ENCODE measurements at places on chromosomes 5 and 9. TPM values are rescaled to one million over a fixed set of nuclear protein-coding genes. Genes with fewer than 3 reads are reported as not detected.

GRCh38 chr5:113172231-113172826 is 195.7 kb downstream of the DCP2 start:
- no peak for DNase-seq

GRCh38 chr9:134970719-134971118 is 53.0 kb upstream of the FCN1 start:
- DNase-seq = no peak

DNA sequence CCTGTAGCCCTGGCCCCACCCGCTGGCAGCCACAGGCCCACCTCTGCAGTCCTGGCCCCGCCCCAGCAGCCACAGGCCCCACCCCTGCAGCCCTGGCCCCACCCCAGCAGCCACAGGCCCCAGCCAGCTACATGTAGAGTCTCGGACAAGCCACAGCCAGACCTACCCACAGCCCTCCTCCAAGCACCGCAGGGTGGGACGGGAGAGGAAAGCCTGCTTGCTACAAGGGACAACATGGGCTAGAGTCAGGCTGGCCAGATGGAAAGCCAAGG is 49.5 kb upstream of the SARDH start:
- no peak for DNase-seq

DNA sequence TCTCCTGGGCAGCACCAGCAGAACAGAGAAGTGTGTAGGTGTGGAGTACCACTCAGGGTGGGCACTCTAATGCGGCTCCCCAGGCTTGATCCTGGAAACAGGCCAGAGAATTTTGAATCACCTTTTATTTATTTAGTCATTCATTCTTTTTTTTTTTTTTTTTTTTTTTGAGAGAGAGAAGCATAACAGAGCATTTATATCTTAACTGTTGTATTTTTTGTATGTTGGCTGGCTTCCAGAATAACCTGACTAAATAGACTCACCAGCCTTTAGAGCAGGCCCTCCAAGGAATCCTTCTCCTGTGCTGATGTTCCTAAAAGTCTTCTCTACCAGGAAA is 153.4 kb downstream of the PIK3R1 start:
- DNase-seq = peak; percentile 15

DNA sequence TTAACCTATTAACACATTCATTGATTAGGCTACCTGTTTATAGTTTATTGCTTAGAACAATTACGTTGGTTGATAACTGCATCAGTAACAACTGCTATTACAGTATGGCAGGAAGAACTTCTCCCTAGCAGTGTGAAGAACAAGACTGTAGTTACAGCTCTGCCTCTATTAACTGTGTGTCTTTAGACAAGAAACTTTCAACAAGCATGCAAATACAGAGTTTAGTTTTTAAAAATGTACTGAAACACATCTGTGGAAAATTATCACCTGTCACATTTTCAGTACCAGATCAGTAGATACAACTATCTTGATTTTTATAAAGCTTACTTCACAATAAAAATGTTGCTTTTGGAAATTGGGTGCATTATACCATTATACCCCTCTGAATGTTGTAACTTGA is 22.2 kb downstream of the ELL2 start:
- no peak for DNase-seq

DNA sequence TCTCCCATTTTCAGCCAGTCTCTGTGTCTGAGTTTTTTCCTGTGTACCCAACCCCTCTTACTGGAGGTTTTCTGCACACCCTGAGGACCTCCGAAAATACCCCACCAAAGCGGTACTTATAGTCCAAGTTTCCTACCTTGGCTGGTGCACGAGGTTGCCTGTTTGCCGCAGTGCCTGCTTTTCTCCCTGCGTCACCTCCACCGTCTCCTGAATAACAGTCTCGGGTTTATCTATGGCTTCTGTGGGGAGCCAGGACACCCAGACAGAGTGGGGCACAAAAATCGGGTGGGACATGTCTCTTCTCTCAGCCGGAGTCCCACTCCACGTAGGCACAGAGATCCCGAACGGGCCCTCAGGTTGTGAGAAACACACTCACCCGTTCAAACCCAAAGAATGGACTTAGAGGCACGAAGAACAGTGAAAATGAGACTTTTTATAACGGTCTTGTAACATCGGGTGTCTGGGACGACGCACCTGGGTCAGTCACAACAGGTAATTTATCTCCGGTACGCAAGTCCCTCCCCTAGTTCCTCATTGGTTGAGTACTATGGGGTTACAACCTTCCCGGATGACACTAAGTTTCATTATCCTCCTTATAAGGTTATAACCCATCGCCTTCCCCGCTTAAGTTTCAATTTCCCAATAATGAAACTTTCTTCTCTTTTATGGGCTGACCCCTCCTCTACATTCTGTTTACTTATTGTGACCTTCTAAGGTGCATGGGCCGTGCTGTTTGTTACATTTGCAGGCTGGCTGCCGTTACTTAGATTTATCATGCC is 970.2 kb upstream of the COX7C start:
- DNase-seq = peak; percentile 25

DNA sequence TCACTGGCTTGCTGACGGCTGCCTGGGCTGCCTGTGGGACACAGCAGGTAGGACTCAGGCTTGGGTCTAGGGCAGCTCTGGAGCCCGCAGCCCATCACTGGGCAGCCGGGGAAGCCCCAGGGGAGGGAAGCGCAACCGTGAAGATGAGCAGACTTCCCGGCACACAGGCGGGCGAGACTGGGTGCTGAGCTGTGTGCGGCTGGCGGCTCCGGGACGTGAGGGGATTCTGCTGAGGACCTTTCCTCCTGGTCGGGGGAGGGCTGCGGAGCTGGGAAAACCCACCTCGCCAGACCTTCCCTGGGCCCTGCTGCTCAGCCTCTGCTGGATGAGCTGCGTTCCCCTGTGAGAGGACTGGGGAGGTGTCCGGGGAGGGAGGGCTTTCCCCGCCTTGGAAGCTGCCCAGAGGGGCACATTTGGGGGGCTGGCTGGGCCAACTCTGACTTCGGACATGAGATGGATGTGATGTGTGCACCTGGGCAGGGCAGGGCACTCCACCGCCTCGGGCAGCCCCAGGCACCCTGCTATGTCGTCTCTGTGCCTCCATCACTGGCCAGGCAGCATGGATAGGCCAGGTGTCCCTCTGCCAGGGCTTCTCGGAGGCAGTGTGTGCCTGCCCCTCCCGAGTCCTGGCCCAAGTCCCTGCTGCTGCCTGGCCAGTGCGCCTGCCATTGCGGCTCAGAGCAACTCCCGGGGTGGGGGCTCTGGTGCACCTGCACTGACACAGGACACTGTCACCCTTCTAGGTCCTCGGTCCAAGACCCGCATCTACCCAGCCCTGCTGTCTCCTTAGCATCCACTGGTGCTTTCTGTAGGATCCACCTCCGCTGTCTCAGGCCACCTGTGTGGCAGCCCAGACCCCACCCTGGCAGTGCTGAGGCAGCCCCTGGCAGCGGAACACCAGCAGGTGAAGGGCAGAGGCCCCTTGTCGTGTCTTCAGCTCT is 66.4 kb downstream of the COL5A1 start:
- DNase-seq = no peak

DNA sequence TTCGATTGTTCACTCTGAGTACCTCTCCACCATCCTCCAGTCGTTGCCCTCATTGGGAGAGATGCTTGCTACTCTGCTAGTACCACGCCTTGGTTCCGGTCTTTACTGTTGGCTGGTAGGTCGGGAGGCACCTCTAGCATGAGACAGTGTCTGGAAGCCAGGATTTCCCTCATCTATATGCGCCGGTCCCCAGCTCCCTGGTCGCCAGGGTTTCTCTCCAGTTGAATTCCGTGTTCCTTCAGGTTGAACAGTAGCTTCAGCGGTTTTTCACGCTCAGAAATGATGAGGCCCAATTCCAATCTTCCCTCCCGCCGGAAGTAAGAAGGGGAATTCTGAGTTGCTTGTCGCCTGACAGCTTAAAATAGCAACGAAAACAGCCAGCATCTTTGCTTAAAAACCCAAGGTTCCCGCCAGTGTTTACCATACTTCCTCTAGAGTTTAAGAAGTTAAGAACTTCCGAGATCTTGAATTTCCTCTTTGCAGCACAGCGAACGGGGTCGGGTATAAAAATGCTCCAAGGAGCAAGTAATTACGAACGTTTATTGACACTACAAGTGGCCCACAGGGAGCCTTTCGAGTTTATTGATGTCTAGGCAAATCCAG is 1.3 kb upstream of the ST8SIA4 start:
- no peak for DNase-seq

GRCh38 chr5:154117930-154118329 is 72.6 kb upstream of the GALNT10 start:
- no peak for DNase-seq

- no peak for DNase-seq
Observed at GRCh38 chr9:28946648-28947047, 1373.4 kb upstream of the C9orf72 start.

GRCh38 chr5:147396070-147396823 is 113.6 kb downstream of the DPYSL3 start:
- DNase-seq = peak; percentile 81

DNA sequence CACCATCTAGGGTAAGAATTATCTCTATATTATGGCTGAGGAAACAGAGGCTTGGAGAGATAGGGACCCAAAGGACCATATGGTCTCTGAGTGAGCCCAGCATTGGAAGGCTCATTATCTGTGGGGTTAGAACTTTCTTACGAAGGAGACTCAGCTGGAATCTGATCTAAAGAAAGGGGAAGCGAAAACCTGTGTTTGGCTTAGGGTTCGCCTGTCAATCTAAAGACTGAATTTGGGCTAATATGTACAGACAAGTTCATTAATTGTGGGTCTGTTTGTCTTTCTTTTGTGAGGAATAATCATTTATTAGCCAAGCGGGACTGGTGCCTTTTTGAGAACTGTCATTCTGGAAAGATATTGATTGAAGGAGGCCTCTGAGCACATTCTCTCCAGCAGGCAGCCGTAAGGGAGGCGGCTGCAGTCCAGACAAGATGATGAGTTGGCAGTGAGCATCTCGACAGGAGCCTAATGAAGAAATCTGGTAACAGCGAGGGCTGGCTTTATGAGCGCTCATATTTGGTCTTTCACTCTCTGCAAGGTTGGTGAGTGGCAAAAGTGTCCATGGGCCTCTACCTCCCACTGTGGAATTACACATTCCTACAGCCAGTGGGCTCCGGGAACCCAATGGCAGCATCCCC is 104.2 kb upstream of the GPR151 start:
- DNase-seq = no peak

GRCh38 chr5:125679522-125679921 is 743.7 kb upstream of the GRAMD2B start:
- peak; percentile 21 for DNase-seq

DNA sequence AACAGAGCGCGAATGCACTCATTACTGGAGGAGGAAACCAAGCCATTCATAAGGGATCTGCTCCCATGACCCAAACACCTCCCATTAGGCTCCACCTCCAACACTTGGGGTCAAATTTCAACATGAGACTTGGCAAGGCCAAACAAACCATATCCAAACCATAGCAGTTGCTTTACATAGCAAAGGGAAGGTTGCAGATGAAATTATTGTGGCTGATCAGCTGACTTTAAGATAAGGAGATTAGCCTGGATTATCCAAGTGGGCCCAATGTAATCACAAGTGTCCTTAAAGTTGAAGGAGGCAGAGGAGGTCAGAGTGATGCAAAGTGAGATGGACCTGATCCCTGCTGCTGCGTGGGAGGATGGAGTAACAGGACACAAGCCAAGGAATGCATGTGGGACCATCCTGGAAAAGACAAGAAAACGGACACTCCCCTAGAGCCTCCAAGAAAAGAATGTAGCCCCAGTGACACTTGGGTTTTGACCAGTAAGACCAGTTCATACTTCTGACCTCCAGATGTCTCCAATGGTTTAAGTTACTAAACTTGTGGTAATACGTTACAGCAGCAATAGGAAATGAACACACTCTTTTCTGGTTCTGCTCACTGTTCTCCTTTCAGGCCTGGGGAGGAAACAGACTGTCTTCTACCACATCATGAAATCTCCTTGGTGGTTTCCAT is 167.3 kb downstream of the GNAQ start:
- peak; percentile 23 for DNase-seq

GRCh38 chr9:87684627-87685219 is 41.2 kb upstream of the CTSL start:
- peak; percentile 33 for DNase-seq

- DNase-seq = peak; percentile 5
Observed at GRCh38 chr9:29625292-29625731, 2052.0 kb upstream of the C9orf72 start.

DNA sequence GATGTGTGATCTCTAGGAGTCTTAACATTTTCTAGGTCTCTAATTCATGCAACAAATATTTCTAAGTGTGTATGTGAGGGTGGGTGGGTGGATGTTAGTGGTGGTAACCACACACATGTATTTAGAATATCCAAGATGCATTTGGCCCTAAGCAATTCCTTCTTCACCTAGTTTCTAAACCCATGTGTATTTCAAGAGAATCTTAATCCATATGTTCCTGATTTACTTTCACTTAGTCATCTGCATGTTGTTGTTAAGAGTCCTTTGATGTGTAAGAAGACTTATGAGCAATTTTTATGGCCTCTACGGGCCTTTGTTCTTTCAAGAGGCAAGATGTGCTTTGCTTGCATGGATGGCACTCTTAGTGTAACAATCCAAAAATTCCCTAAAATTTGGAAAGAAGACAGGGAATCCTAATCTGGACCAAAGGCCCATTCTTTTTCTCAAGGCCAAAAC is 282.6 kb downstream of the SPATA31D1 start:
- peak; percentile 83 for DNase-seq

GRCh38 chr5:143642791-143643190 is 169.2 kb upstream of the HMHB1 start:
- no peak for DNase-seq

DNA sequence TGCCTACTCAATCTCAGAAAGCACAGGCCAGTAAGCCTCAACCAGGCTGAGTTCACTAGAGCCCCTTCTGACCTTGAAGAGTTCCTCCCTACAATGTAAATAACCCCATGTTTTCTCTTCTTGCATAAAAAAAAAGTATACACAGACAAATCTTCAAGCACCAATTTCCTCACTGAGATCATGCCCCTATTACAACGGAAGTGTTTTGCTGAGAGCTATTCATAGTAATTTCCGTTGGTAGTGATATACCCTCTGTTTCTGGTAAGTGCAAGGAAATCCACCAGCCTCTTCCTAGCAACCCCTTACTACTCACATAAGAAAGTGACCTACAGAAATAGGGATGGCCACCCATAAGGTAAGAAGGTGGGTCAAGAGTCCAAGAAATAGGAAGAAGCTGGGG is 76.4 kb upstream of the TARS1 start:
- DNase-seq = no peak

- DNase-seq = peak; percentile 78
Observed at GRCh38 chr5:14706615-14707021, 42.1 kb downstream of the OTULIN start.

BNC2 gene
- 8.8 TPM for total RNA-seq

CDH6 gene
- total RNA-seq = 0.12 TPM

RACK1 gene
- total RNA-seq = 2,129 TPM

SMC5 gene
- 19.1 TPM for total RNA-seq

PNPLA7 gene
- not detected for total RNA-seq

NIPBL gene
- total RNA-seq = 10.1 TPM

ELL2 gene
- total RNA-seq = 19.8 TPM

LCN6 gene
- total RNA-seq = not detected
